ENCODE measurements at places on chromosomes 16 and 17. TPM values are rescaled to one million over a fixed set of nuclear protein-coding genes. Genes with fewer than 3 reads are reported as not detected.
A peak's percentile ranks its signal among the peaks of the same experiment; 100 is the strongest.

The FAM171A2 gene
- 0.37 TPM for total RNA-seq

The DLG4 gene
- total RNA-seq, result 10.1 TPM

- no peak for DNase-seq
Measured at GRCh38 chr17:17783825-17784656, 52.7 kb downstream of the SREBF1 start.

The AOC3 gene
- total RNA-seq, result 1.4 TPM

The CTF1 gene
- 0.23 TPM for total RNA-seq

- no peak for DNase-seq
Measured at GRCh38 chr17:6780001-6780400, 4.0 kb downstream of the FBXO39 start.

DNA sequence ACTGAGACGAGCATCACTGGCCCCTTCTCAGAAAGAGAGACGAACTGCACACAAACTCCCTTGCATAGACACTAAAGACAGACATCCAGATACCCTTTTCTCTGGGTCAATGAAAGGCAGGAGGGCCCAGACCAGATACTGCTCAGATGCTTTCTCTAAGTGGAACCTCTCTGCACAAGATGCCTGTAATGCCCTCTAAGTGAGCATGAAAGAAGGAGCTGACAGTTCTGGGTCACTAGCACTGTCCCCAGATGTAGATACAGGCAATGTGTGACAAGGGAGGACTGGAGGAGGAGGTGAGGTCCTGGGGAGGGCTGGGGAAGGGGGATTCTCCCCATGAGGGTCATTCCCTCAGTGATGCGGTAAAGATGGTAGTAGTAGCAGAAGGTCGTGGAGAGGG is 501.0 kb upstream of the CDH11 start:
- no peak for DNase-seq

DNA sequence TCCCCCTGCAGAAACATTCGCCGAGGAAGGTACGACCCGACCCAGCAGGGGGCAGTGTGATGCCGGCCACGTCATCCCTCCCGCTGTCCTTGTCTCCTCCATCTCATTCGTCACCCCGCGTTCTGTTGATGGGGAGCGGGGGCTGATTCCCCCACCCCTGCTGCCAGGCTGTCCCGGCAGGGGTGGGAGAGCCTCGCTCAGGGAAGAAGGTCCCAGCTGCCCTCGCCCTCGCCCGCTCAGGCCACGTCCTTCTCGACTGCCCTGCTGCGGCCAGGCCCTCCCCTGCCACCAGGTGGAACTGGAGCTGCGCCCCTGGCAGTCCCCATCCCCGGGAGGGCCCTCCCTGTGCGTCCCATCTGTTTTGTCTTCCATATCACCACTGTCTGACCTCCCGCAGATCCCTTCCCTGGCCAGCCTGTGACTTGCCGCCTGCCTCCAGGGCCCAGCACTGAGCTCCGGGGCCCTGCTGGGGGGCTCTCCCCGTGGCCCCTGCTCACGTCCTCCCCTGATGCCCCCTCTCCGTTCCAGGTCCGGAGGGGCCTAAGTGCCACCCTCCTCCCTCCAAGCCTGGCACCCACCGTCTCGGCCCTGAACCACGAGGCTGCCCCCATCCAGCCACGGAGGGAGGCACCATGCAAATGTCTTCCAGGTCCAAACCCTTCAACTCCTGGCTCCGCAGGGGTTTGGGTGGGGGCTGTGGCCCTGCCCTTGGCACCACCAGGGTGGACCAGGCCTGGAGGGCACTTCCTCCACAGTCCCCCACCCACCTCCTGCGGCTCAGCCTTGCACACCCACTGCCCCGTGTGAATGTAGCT is 20.6 kb downstream of the ADAM11 start:
- peak; percentile 88 for DNase-seq

GRCh38 chr16:87971933-87972332 is 20.7 kb downstream of the BANP start:
- DNase-seq, result no peak

DNA sequence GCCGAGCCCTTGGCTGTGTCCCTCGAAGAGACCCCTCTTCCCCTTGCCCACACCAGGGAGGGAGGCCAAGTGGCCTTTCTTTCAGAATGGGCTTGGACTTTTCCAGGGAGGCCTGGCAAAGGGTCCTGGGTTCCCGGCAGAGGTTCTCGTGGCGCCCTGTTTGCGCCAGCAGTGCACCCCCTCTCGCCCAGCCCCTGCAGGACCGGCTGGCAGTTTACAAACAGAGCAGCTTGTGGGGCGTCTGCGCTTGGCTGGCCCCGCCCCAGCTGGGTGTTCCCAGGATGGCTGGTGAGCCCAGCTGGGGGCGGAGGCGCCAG is 137.8 kb upstream of the CIBAR2 start:
- DNase-seq, result no peak

GRCh38 chr17:60087882-60088669 is 9.4 kb upstream of the HEATR6 start:
- DNase-seq, result no peak

DNA sequence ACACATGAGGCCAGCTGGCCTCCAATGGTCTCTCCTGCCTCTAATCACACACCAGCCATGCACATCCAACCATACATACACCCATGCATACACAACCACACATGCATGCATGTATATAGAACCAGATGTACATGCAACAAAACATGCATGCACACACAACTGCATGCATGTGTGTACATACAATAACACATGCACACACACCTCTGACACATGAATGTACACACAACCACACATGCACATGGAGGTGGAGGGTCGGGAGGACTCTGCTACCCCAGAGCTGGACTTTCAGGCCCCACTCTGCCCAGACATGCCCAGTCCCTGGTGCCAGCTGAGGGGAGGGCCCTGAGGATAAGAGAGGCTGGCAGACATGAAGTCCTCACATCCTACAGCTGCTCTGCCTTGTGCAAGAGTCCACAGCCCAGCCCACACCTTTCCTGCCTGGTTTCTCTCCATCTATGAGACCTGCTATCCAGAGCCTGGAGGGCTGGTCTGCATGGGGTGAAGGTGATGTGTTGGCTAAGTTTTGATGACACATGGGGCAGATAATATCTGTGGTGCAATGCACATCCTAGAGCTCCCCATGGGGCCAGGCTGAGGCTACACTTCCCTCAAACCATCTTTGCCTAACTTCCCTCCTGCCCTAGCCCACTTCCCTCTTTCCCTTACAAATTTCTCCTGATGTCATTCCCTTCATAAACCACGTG is 50.9 kb upstream of the SDK2 start:
- no peak for DNase-seq

DNA sequence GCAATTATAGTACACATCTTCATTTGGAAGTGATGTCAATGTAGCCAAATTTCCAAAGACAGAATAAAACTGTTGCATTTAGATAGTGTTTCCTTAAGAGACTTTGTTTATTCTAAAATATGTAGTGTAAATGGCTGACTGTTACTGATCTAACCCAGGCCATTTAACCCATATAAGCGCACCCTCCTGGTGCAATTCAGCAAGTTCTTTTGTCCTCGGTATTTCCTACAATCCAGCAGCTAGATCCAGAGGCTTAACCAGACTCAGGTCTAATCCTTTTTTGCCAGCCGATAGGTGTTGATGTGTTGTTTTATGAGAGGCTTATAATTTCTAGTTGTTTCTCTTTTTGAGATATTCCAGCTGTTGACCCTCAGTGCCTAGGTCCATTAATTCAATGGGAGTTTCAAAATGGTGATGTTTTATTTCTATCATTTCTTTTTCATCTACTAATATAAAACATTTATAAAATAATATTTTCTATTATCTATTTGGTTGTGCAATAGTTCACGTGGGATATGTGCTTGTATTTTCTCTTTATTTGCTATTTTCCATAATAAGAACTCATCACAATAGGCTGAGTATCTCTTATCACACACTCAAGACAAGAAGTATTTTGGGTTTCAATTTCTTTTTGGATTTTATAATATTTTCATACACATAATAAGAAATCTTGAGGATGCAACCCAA is 14.5 kb downstream of the ABCA9 start:
- no peak for DNase-seq

DNA sequence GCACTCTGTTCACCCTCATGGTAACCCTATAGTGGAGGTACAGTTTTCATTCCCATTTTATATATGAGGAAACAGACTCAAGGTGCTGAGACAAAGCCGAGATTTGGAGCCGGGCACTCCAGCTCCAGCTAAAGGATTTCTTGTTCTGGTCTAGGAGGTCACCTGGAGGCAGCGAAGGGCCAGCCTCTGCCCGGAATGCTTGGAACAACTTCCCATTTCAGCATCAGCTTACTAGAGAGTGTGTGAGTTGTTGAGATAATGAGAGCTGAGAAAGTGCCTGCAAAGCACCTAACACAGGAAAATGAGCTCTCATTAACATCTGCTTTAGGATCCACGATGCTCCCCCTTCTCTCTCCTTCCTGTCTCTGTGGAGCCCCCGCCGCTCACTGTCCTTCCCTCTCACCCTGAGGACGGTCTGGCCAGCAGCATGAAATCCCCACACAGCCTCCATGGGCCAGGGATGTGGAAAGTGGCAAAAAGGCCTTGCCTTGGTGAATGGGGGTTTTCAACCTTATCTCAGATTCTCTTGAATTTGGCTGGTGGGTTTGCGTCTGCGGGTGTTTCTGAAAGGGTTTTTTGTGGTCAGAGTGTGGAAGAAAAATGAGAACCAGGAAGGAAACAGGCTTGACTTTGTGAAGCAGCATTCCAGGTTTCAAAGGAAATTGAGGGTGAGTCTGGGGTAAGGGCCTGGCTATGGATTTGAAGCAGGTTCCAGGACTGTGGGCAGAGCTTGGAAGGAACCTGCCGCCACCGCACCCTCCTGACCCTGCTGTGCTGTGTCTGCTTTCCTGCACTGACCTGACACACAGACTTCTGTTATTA is 178.7 kb downstream of the FOXL1 start:
- no peak for DNase-seq

DNA sequence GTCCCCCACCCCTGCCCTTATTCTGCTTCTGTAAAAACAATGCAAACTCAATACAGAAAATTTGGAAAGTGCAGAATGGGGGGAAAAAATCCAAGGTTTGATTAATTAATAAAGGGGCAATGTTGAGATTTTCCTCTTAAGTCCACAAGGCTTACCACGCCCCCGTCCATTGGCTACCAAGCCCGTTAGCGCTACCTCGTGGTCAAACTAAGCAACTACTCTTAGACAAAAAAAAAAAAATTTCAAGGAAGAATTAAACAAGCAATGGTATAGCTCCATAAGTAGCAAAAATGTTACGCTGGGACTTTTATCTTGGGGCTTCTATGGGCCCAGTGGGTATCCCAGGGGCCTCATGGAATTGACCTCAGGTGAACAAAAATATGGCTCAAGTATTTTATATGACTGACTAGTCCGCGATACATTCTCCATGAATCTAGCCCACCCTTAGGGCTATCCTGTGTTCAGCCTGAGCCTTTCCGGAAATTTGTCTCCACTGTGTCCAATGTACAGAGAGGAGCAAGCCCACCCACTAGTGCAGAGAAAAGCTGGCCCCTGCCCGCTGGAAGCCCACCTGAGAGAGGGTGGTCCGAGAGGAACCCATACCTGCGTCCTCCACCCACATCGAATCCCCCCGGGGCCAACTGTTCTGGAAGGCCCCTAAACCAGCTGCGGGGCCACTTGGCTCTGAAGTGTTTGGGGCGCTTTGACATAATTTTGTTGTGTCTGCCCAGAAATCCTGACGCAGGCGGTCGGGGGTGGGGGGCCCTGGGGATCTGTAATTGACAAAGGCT is 19.1 kb upstream of the TEX2 start:
- DNase-seq, result peak; percentile 69

DNA sequence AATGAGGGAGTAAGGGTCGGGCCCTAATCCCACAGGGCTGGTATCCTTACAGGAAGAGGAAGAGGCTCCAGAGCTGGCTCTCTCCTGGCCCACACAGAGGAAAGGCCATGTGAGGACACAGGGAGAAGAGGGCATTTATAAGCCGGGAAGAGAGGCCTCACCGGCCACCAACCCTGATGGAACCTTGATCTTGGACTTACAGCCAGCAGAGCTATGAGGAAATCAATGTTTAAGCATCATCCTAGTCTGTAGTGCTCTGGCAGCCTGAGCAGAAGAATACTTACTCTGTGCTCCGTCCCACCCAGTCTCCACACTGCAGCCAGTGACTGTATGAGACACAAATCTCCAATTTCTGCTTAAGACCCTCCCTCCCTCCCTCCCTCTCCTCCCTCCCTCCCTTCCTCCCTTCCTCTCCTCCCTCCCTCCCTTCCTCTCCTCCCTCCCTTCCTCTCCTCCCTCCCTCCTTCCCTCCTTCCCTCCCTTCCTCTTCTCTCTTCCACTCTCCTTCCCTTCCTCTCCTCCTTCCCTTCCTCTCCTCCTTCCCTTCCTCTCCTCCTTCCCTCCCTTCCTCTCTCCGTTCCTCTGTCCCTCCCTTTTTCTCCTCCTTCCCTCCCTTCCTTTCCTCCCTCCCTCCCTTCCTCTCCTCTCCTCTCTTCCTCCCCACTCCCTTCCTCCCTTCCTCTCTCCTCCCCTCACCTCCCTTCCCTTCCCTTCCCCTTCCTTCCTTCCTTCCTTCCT is 8.9 kb upstream of the TMEM220 start:
- no peak for DNase-seq

The LDHD gene
- total RNA-seq, result not detected

The PRR35 gene
- total RNA-seq, result not detected

The MMP28 gene
- total RNA-seq, result not detected

DNA sequence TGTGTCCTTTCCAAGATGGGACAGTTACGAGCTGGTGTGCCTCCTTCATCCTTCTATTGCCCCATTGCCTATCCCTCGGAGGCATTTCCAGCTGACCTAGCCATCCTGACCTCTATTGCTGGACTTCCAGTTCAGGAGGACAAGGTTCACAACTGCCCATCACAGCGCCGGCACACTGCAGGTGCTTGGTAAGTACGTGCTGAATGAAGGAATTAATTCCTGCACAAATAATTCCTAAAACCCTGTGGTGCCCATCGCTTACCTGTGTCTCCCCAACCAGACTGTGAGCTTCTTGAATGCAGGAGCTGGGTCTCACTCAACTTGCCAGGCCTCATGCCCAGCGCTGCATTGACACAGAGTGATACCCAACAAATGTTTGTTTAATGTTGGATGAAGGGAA is 13.0 kb downstream of the ALOX15B start:
- DNase-seq, result no peak

The SLC26A11 gene
- total RNA-seq, result 1.6 TPM

GRCh38 chr16:26762594-26762993 is 304.1 kb upstream of the C16orf82 start:
- no peak for DNase-seq

The METTL23 gene
- total RNA-seq, result 44.7 TPM

GRCh38 chr17:77300016-77300686 is 159.4 kb downstream of the SEC14L1 start:
- DNase-seq, result no peak

- DNase-seq, result no peak
Measured at GRCh38 chr16:78871241-78871640, 729.3 kb downstream of the MAF start.

DNA sequence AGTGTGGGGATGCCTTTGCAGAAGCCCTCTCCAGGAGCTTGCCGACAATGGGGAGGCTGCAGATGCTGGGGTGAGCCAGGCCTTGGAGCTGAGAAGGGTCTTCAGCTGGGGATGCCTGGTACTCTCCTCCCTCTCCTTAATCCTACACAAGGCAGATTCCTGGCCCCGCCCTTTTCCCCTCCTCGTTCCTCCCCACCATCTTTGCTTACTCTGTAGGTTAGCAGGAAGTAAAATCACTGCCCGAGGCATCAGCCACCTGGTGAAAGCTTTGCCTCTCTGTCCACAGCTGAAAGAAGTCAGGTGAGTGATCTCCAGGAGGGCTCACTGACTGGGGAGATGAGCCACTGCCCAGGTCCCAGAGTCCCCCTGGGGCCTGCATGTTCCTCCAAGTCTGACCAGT is 38.7 kb downstream of the NLRC5 start:
- DNase-seq, result no peak

All from activated CD8-positive, alpha-beta T cell treated with anti-CD3 and anti-CD28 coated beads, Interleukin-2, amount 10 ng/mL, durations not matched to agents 7 days and 5 days (primary cell).